ENCODE measurements at places on chromosomes 11 and 22.

- peak; percentile 26 for DNase-seq
Measured at GRCh38 chr11:33790040-33790439, 15.7 kb upstream of the FBXO3 start.

- DNase-seq = no peak
Measured at GRCh38 chr11:68049509-68050370, 10.9 kb downstream of the TCIRG1 start.

DNA sequence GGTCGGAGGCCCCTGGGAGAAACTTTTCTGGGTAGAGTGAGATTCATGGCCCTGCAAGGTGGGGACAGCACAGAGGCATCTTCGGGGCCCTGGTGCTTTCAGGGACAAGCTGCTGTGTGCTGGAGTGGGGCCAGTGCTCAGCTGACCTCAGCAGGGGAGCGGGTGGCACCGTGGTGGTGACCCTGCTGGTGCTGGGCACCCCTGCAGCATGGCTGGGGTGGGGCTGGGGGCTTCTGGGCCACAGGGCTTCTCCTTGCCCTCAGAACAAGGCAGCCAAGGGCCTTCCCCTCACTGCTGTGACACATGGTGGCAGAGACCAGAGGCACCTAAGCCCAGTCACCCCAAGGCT is 24.9 kb upstream of the GNB1L start:
- no peak for DNase-seq

DNA sequence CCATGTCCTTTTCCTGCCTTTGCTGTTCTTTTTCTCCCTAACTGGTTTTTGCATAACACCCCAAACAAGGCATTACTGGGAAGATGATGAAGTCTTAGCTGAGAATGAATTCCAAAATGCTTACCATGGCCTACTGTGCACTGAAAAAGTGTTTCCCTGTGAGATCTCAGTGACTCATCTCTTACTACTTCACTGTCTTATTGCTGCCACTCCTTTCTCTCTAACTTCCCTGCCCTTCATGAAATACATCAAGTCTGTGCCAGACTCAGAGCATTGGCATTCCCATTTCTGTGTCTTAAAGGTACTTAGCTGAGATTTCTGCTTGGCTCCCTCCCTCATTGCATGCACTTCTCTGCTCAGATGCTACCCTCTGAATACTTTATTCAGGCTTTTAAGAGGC is 49.1 kb upstream of the MUC15 start:
- peak; percentile 36 for DNase-seq

DNA sequence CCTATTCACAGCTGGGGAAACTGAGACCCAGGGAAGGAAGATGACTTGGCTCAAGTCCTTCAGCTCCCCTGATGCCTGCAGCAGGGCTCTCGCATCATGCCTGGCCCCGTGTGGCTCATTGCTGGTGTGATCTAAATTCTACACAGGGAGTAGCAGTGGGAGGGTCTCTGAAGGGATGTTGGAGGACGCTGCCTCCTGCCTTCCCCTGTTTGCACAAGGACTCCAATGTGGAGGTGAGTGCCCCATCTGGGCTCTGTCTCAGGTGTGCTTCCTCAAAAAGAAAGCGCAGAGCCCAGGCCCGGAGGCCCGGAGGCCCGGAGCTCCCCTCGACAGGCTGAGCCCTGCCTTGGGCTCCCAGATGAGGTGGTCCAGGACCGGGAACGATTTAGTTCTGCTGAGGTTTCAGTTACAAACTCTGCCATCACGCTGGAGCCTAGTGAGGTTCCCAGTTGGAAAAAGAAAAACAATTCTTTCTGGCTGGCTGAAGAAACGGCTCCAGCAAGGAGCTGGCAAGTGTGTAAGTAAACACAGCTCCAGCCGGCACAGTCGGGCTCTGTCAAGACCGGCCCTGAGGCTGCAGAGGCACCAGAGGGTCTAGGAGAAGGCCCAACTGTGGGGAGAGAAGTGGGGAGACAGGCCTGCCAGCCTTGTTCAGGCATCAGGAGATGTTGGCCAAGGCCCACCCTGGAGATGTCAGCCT is 49.8 kb downstream of the NAT10 start:
- no peak for DNase-seq

DNA sequence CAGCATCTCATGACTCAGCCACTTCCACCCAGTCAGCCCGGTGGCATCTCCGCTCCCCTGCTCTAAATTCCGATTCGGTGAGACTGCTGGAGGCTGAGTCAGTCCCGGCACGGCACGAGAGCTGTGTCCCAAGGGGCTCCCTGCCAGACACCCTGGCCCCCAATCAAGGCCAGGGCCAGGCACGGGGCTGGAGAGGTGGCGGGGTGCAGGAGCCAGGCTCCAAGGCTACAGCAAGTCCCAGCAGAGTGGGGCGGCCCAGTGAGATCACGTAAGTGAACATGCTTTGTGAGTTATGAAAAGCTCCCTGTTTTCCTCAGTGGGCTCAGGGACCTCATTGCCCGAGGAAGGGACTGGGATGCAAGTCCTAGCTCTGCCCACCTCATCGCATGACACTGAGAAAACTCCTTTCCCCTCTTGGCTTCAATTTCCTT is 3.0 kb downstream of the C11orf68 start:
- no peak for DNase-seq

GRCh38 chr22:42661985-42662831 is 13.0 kb upstream of the CYB5R3 start:
- peak; percentile 85 for DNase-seq

GRCh38 chr11:4644233-4644632 is 451 bp downstream of the OR51E1 start:
- no peak for DNase-seq
